ENCODE measurements at places on chromosomes 5 and 9. TPM values are rescaled to one million over a fixed set of nuclear protein-coding genes. Genes with fewer than 3 reads are reported as not detected.

- DNase-seq, result no peak
Observed at GRCh38 chr5:118044169-118044568, 944.2 kb downstream of the DTWD2 start.

DNA sequence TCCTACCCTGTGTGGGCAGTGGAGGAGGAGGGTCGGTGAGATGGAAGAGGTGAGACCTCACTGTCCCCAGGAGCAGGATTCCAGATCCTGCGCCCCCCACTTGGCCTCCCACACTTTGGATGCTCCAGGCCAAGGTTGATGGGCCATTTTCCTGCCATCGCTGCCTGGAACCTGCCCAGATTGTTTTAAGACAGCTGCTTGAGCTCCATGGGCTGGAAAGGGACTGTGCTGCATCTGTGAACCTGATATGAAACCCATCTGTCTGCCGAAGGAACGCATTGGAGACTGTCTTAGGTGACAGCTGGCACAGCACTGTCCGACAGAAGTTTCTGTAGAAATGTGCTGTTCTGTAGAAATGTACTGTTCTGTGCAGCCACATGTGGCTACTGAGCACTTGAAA is 72.7 kb upstream of the SLC25A48 start:
- DNase-seq, result no peak

DNA sequence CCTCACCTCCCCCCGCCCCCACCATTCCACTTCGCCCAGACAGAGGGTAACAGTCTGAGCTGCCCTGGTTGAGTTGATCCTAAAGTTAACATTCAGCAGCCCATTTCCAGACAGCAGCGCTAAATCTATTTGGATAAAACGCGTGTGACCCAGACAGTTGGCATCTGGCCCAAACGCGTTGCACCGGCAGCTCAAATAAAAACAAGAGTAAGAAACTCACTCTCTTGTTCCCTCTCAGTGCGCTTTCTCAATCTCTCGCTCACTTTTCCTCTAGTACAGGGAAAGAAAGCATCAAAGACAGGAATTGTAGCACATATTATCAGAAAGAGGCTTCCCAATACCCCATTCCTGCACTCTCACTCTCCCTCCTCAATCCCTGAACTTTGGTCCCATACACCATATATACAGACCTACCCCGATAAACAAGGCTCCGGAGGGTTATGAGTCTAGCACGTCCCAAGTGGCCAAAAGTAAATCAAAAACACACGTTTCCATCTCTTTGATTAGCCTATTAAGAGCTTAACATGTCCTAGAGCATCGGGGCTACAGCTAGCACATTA is 1.3 kb downstream of the ADAMTS6 start:
- DNase-seq, result no peak

DNA sequence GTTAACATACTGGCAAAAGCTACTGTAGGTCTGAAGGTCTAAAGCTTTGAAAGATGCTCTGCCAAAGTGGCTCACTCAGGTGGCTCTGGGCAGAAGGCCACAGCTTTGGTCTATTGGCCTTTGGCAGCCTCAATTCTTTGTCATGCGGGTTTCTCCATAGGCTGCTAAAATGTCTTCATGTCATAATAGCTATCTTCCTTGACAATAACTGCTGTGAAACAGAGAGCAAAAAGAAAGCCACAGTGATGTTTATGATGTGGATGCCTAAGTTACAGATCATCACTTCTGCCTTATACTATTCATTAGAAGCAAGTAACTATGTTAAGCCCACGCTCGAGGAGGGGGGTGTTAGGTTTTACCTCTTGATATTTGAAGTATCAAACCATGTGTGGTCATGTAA is 906.1 kb upstream of the CDH9 start:
- no peak for DNase-seq

DNA sequence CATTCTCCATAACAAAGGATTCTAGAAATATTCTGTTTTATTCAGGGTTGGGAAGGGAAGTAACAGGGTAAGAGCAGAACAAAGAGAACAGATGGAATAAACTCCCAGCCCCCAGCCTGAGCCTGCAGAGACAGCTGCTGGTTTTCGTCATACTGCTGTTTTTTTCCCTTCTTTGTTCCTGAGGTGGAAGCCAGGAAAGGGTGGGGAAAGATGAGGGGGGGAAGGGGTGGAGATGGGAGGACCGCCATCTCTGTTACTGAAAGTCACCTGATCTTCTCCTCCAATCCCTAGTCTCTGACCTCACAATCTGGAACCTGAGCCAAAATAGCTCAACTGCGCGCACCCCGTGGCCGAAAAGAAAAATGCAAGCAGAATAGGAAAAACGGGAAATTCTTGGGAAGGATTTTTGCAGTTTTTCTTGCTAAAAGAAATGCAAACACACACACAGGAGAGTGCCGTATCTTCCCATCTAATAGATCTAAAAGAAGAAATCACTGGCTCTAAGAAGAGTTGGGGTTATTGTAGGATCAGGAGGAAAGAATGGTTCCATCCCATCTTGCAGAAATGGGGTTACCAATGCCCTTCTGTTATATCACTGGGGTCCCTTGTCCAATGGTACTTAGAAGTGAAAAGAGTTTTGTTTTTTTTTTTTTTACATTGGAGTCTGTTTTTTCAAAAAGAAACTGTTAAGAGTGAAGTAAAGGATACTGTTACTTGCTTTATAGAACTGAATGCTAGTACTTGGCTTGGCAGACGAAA is 57.9 kb downstream of the DIAPH1 start:
- peak; percentile 41 for DNase-seq

DNA sequence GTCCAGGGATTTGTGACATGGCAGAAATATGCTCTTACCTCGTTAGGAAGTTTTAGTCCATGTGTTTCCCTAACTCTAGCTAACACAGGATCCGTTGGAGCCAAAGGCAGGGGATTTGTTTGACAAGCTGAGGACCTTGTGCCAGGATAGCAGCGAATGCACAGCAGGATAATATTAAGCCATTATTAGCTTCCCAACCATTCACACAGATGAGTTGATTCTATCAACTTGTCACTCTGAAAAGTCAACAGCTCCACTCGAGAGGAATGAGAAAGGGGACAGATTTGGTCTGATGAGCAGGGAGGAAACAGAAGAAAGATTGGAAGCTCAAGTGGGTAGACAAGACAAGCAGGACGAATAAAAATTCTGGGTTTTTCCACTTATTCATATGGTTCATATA is 106.2 kb downstream of the FSTL4 start:
- DNase-seq, result no peak

- DNase-seq, result no peak
Observed at GRCh38 chr5:8184455-8185063, 315.6 kb downstream of the MTRR start.

GRCh38 chr5:163350083-163350482 is 87.3 kb upstream of the CCNG1 start:
- no peak for DNase-seq

- no peak for DNase-seq
Observed at GRCh38 chr9:93612052-93612795, 35.8 kb downstream of the PHF2 start.

DNA sequence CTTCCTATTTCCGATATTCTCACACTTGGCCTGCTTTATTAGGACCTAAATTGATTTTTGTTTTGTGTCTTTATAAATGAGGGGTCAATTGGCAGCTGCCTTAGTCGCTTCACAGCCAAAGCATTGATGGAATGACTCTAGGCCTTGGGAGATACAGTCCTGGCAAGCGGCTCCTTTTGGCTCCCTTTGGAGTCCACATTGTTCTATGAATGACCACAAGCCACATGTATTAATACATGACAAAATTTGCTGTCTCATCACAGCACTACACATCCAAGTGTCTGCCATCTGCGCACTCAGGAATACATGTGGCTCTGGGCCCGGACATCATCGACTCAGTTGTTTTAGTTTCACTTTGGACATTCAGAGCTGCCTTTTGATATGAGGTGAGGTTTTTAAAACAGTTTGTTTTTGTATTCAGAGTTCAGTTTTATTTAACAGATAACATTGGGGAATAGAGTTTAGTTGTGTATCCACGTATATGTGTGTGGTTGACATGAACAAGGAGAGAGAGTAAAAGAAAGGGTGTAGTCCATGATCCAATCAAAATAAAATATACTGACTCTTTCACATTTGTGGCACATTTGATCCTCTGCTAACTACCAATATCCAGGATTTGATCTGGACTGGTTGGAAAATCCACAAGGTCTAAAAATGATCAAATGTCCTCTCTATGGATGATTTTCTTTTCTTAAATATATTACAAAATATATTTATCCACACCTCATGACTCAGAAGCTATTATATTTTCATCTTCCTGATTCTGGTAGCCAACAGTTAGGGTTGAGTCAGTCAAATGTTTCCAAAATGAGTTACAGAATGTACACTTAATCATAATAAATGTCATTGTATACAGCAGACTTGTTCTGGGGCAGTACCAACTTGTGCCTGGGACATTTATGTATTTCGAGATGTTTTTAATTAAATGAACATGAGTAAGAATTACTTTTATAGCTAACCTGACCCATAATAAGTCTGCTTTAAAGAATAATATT is 114.0 kb upstream of the MTAP start:
- no peak for DNase-seq

DNA sequence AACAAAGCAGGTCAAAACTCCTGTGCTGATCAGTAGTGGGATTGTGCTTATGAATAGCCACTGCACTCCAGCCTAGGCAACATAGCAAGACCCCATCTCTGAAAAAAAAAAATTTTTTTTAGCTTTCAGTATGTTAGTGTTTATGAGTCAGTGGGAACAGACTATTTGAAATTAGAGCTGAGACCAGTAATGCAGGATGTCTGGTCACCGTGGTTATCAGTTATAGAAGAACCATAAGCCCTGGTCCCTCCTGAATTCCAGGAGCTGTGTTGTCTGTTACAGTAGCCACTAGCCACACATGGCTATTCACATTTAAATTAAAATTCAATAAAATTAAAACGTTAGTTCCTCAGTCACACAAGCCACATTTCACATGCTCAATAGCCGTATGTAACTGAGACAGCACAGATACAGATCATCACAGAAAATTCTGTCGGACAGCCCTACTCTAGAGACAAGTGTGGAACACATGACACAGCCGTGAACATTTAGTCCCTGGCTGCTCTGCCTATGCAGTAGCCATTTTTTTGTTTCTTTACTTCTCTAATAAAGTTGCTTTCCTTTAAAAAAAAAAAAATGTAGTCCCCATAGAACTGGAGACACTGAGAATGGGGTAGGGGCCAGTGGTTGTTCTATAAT is 96.1 kb upstream of the SAP30L start:
- DNase-seq, result no peak

Gene PNPLA7
- 0.82 TPM for total RNA-seq

Gene PCDHGA12
- 3.7 TPM for total RNA-seq

All from frontal cortex (tissue), 4 donors.